ENCODE measurements at places on chromosomes 6 and 20.

DNA sequence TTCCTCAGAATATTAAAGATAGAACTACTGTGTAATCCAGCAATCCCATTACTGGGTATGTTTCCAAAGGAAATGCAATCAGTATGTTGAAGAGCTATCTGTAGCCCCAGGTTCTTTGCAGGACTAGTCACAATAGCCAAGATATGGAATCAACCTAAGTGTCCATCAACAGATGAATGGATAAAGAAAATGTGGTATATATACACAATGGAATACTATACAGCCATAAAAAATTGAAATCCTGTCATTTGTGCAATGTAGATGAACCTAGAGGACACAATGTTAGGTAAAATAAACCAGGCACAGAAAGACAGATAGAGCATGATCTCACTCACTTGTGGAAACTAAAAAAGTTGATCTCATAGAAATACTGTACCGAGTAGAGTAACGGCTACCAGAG, 306.0 kb upstream of the MARCKS start:
- DNase-seq: no peak

- DNase-seq: no peak
Measured at GRCh38 chr20:50449738-50450492, 60.3 kb upstream of the PTPN1 start.

- peak; percentile 31 for DNase-seq
Measured at GRCh38 chr6:14638906-14639761, 521.6 kb downstream of the CD83 start.

DNA sequence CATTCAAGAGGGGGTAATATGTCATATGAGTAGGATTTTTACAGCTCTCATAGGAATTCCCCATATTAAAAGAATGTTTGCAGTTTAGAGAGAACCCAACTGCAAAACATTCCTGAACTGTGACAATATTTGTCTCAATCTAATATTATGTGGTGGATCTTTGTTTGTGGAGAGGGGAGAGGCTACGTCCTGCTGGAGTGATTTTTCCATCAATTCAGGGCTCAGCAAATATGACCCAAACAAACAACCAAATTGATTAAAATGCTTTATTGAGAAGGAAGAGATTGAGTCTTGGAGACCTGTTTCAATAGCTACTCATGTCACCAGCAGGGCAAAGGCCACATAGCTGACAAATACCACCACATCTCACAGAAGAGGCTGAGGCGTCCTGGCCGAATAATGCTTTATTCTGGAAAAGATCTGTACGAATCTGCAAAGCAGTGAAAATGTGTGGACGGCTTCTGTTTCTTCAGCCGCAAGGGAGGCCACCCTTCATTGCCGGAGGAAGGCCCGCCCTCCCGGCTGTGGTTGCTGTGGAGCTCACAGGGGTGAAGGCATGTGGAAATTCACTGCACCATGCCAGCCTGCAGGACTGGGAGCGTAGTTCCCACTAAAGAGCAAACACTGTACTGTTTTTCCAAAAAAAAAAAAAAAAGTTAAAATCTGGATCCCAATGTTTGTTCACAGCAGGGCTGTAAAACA, 89.7 kb upstream of the QKI start:
- peak; percentile 51 for DNase-seq

DNA sequence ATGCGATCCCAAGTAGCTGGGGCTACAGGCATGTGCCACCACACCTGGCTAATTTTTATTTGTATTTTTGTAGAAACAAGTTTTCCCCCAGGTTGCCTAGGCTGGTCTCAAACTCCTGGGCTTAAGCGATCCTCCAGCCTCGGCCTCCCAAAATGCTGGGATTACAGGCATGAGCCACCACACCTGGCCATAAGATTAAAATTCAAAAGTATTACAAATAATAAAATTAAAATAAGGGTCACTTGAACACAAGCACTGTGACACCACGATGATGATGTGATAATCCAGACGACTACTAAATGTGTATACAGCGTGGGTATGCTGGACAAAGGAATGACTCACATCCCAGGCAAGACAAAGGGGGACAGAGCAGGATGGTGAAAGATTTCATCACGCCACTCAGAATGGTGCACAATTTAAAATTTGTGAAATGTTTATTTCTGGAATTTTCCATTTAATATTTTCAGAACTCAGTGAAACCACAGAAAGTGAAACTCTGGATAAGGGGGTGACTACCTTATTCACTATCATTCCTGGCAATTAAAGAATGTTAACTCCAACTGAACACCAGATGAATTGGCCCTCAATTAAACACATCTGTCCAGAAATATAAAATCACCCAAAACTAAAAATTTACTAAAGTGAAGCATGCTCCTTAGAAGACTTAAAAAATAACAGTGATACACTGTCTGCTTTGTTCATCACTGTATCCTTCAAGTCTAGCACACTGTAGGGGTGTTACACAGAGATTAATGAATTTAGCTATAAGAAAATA, 13.1 kb downstream of the B4GALT5 start:
- DNase-seq: peak; percentile 82

- peak; percentile 45 for DNase-seq
Measured at GRCh38 chr20:53597521-53598120, 4.0 kb upstream of the ZNF217 start.

- no peak for DNase-seq
Measured at GRCh38 chr6:53335224-53335994, 13.3 kb downstream of the ELOVL5 start.

DNA sequence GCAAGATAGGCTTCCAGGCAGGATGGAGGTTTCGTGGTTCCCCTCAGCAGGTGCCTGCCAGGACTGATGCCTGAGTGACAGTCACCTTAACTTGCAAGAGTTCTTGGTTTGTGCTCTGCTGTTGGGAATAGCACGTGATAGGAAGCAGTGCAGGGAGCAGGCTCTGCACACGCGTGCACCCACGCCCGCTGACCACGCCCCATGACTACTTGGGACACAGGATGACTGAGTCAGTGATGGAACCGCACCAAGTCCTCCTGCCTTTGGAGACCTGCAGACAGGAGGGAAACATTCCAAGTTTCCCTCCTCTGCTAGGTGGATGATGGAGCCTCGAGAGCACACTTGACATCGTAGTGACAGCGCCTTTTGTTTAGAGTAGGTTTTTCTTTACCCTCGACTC, 164.2 kb downstream of the DTNBP1 start:
- DNase-seq: no peak

DNA sequence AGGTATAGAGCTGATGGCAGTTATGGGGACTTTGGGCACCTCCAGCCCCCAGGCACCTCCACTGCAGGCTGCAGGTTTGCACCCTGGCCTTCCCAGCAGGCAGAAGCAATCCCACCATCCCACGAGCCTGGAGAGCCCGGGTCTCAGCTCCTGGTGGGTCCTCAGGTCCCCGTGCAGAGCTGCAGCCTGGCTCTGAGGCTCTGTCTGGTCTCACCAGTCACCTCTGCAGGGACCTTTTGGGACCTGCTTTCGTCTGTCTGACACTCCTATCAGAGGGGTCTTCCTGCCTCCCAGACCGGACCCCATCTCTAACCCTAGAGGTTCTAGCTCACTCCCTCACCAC, 41.9 kb downstream of the FGD2 start:
- no peak for DNase-seq

GRCh38 chr6:144264270-144265060, 20.7 kb upstream of the UTRN start:
- peak; percentile 93 for DNase-seq

DNA sequence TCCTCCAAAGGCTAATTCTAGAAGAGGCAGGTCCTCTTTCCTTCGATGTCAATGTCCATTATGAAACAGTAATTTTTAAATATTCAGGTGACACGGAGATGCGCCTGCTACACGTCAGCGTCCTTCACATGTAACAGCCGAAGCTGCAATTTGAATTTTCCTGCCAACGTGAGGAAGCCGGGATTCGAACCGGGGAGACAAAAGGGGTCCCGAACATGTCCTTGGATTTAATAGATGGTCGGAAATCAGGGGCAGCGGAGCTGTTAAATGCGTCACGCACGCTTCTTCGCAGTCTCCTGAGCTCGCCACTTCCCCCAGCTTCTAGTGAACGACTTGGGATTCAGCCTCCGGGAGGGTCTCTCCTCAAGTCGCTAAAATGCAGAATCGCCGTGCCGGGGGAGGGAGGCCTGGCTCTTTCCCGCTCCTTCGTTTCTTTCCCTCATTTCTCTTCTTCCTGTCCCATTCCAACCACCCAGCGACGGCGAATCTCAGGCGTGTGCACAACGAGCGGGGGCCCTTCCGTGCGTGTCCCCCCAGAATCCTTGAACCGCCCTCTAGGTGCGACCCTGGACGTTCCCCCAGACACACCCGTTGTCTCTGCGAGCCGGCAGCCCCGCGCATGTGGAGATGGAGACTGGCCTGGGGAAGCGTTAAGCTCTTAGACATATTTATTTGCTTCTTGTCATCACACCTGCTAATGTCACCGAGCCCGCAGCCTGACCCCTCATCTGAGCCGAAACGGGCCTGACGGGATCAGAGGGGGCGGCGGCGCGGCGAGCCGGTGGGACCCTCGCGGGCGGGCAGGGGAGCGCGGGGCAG, 1.3 kb upstream of the FOXC1 start:
- DNase-seq: peak; percentile 33

DNA sequence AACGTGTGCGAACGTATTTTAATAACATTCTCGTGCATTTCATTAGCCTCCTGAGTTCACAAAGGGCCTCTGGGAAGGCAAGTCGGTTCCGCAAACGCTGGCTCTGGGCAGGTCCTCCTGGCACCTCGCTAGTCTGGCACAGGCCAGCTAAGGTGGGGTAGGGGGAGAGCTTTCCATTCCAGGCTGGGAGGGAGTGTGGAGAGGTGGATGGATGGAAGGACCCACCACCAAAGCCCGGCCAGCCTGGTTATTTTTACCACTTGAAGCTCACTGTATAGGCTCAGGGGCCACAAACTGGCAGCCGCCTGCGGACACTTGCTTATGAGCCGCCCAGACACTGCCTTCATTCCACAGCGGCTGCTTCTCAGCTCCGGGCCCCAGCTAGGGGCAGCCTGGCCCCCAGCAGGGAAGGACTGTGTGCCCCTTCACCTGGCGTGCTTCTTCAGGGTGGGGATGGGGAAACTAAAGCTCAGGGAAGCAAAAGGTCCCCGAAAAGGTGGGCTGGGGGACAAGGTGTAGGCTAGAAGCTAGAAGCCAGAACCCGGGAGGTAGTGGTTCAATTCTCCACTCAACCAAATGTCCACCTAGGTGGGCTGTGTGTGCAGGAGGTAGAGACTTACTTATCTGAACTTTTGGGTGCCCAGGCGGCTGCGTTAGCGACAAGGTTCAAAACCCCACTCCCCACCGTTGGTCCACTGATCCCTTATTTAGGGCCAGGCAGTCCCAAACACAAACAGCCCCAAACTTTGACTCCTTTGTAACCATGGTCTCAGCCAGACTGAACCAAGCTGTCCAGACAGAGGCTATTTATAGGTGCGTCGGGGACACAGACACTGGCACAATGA, 1.7 kb downstream of the PMEPA1 start:
- DNase-seq: peak; percentile 54

- DNase-seq: peak; percentile 56
Measured at GRCh38 chr20:39986173-39986904, 702.7 kb downstream of the MAFB start.

DNA sequence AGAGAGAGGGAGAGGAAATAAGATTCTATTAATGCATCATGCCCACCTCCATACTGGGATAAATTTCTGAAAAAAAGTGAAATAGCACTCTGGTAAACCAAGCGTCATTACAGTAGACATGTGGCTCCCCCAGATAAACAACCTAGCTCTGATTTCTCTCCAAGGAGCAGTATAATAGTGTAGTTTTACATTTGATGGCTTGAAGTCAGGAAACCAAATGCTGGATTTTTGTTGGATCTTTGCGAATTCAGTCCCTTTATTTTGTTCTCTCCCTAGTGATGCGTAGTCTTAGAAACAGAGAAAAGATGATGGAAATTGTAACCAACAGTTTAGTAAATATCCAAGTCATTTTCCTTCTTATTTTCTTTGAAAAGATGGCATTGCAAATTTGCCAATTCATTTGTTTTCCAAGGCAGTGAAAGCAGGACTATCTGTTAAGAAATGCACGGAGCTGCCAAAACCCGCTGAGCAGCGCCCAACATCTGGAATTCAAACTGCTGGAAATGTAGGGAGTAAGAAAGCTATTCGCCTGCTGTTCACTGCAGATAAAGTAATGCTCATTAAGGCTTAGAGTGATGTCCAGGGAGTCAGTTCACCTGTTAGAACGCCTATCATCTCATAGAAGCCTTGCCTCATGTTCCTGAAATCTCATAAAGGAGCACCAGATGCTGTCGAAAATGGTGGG, 85.7 kb upstream of the DOK5 start:
- DNase-seq: no peak

DNA sequence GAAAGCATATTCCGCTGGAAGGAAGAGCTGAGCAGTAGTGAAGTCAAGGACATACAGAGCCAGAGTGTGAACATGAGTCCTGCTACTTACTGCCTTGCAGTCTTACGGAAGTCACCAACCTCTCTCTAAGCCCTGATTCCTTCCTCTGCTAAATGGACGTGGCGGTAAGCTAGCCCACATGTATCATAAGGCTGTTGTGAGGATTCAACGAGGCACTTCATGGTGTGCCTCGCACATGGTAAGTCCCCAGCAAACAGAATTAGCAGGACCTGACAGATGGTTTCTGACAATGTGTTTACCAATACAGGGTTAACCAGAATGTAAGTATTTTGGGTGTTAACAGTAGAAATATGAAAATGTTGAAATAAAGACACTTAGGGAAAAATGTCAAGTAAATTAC, 93.2 kb downstream of the IRF4 start:
- DNase-seq: no peak

DNA sequence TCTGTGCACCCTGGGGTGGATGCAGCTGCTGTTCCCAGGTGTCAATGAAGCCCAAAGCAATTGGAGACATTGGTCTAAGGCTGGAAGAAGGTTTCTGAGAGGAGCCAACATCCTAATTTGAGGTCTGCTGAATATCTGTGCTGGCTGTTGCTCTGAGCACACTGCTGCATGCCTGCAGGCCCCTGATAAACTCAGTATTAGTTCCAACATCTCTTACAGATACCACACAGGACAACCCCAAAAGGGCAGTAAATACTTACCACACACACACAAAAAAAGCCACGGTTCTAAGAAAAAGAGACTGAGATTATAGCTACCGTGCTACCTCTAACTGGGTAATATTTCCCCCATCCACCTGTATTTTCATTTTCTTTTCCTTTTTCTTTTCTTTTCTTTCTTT, 164.3 kb upstream of the SOX4 start:
- DNase-seq: no peak

GRCh38 chr6:76587271-76587670, 514.8 kb upstream of the IMPG1 start:
- no peak for DNase-seq

GRCh38 chr6:11062715-11063114, 18.6 kb upstream of the ELOVL2 start:
- no peak for DNase-seq

DNA sequence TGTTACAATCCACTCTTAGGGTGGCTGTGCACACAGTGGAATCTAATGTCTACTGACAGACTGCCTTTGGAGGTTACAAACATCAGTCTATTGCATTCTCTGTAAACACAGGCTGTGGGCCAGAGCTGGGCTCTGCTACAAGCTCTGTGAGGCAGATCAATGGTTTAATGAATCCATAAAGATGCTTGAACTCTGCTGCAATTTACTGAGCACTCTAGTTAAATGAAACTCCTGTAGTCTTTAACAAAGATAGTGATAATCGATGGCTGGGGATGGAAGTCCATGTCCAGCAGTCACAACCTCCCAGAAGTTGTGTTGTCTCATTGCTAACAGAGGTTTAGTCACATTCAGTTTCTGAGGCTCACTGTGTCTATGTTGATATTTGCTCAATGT, 50.5 kb downstream of the SOBP start:
- DNase-seq: no peak

GRCh38 chr6:46453216-46453615, 38.0 kb downstream of the RCAN2 start:
- DNase-seq: no peak
